ENCODE measurements at places on chromosomes 16 and 17.

- no peak for DNase-seq
Observed at GRCh38 chr16:24346734-24347133, 90.6 kb downstream of the CACNG3 start.

GRCh38 chr17:73729101-73729500 lies 84.9 kb upstream of the SDK2 start:
- DNase-seq: no peak

DNA sequence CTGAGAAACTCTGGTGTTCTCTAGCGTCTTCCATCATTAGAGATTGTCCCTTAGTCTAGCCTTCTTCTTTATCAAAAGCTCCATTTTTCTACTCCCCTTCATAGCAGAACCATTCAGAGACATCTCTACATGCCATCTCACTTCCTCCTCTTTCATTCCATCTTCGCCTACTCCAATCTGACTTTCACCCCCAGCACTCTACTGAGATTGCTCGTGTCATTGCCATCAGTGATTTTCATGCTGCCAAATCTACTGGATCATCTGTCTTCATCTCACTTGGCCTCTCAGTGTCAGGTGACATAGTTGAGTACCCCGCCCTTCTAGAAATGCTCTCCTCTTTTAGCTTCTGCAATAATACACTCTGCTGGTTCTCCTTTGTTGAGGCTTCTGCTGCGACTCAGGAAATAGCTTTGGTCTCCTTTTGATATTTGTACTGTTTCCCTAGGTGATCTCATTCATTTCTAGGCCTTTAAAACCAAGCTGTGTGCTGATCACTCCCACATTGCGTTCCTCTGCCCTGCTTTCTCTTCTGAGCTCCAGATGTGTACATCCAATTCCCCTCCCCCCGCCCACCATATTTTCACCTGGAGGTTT lies 119.1 kb downstream of the FTO start:
- DNase-seq: no peak

DNA sequence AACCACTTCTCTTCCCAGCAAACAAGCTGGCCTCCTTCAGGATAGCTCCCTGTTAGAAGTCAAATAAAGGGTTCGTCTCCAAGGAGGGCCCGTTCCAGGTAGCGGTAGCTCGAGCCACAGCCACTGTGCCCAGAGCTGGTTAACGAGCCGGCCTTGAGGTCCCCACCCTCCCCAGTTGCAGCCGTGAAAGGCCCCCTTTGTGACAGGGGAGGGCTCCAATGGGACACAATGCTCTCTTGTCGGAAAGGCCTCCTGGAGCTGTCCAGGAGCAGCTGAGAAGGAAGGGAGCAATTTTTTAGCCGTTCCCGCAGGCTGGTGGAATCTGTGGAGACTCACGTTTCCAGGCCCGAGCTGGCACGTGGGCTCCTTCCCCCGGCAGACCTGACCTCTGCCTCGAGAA lies 29.9 kb upstream of the FOXF1 start:
- DNase-seq: no peak

DNA sequence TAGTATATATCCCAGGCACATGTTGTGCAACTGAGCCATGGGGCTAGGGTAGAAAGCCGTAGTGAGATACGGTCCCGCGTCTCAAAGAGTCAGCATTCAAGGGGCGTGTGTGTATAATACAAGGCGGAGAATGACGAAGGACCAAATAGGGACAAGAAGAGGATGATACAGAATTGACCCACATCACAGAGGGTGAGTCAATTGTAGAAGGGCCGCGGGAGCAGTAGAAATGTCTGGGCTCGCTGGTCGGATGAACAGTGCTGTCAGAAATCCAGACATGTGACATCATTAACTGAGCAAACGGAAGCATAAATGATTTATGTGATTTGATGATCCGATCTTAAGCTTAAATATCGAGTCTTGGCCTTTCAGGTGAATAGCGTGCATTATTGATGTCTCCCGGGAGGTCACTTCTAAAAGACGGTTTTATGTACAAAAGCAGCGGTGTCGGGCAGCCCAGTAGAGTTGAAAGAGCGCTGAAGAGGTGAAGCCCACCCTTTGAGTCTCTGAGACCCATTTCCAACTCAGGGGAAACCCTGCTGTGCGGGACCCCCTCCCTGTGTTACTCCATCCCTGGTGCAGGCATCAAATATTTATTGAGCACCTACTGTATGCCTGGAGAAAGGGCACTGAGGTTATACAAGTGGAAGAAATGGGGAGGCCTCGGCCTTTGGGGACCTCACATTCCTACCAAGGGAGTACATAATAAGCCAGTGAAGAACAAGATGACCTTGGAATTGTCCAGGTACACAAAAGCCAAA lies 45.1 kb downstream of the ATP2C2 start:
- no peak for DNase-seq

- DNase-seq: no peak
Observed at GRCh38 chr17:2462481-2462880, 49.2 kb downstream of the METTL16 start.

- no peak for DNase-seq
Observed at GRCh38 chr16:88968589-88969280, 8.3 kb downstream of the CBFA2T3 start.

DNA sequence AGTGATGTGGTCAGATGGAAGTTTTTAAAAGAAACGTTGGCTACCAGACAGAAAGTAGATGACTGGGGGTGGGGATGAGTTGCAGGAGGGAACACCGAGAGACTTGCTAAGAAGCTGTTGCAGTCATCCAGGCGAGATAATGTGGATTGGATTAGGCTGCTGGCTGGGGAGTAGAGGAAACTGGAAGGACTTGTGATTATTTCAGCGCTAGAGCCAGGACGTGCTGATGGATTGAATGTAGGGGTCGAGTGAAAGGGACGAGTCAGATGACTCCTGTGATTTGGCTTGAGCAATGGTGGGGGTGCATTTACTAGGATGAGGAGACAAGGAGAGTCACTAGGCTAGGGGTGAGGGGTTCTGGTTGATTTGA lies 88.5 kb downstream of the CLEC16A start:
- no peak for DNase-seq

GRCh38 chr17:20092973-20093626 lies 83.9 kb downstream of the SPECC1 start:
- DNase-seq: no peak
